ENCODE measurements at places on chromosomes 1 and 21.

DNA sequence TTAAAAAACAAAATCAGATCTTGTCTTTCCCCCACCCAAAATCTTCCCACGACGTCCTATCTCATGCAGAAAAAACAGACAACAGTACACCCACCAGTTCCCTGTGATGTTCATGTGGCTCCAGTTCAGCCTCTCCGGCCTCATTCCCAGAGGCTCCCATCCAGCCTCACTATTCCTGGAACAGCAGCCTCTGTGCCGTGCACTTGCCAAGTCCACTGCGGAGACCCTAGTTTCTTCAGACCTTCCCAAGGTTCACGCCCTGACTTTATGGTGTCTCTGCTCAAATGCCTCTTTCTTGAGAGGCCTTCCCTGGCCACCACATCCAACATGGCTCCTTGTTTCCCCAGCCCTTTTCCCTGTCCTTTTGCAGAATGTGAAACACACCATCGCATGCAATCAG is 106.3 kb upstream of the BACE2 start:
- no peak for DNase-seq

DNA sequence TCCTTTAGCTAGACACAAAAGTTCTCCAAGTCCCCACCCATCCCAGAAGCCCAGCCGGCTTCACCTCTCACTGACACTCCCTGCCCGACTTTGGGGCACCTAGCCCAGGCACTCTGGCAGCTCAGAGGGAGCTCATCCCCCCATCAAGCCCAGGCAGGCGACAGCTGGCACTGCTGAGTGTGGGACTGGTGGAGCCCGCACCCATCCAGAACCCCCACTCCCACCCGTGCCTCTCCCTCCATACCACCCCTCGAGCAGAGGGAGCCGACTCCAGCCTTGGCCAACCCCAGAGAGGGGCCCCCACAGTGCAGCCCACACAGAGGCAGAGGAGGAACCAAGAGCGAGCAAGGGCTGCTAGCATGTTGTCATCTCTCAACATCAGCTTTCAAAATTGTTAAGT is 658.6 kb downstream of the AMY1C start:
- DNase-seq, result no peak

- no peak for DNase-seq
These were observed 84.3 kb upstream of the ARHGAP29 start for GRCh38 chr1:94321662-94322061.

GRCh38 chr1:214451596-214451995 is 99.8 kb downstream of the PTPN14 start:
- DNase-seq, result no peak

DNA sequence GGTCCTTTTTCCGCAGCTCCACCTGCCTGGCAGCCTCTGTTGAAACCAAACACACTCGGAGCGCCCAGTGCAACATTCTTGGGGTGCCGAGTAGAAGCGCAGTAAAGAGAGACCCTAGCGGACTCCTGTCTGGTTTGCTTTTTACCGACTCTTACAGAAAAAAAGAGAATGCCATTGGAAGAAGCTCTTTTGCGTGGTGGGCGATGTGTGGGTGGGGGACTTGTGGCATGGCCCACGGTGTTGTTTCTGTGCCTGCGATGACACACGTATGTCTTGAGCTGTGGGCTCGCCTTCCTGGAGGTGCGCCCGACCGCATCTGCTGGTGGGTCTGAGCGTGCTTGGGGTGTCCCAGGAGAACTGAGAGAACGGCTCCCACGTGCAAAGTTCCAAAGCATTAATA is 7.3 kb upstream of the BARHL2 start:
- DNase-seq, result no peak

- no peak for DNase-seq
These were observed 26.1 kb downstream of the PROK1 start for GRCh38 chr1:110477041-110477440.

DNA sequence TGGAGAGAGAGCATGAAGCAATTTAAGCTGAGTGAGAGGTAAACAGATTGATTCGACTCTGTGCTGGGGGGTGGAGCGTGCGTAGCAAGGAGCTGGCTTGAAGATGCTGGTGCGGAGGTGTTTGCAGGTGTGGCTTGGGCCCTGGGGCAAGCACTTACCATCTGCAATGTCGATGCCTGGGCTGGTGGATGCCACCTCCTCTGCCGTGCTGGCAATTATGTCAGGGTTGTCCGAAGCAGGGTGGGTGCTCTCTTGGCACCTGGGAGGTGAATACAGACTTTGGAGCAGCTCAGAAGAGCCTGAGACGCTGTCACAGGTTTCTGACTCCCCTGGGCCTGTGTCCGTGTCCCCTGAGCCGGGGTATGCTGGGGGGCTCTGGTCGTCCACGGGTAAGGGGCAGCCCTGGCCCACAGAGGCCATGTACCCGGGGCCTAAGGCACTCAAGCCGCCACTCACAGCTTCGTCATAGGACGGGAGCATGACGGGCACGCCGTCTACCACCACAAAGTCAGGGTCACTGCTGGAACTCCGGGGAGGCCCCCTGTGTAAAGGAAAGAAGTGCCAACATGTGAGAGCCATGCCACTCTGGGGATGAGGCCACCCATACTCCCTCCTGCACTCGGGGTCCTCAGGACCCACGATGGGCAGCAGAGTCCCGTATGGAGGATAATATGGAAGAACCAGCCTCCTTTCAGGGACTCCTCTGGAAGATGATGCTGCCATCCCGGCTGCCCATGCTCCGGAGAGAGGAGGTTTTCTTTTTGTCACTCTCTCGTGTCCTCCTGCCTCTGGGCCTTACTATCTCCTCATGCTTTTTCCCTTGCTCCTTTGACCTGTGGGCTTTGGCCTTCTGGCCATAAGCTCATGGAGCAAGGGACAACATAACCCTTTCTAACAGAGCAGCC is 80.3 kb upstream of the TLR5 start:
- no peak for DNase-seq

Measured in AG09319 (cell line).